ENCODE measurements at places on chromosomes 6 and 20.
A peak's percentile ranks its signal among the peaks of the same experiment; 100 is the strongest.

DNA sequence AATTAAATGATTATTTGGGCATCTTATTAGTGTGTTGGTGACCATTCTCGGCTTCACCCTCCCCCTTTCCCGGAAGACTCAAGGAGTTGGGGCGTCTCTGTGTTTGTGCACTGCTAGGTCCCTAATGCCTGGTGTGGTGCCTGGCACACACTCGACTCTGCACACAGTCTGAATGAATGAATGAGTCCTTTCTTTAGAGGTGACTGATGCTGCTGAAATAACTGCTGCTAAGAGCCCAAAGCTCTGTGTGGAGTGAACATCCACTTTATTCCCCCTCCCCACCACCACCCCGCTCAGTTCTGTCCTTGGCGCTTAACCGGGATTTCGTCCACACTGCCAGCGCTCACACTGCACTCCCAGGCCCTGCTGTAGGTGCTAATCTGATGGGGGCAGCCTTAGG is 1.2 kb upstream of the PHACTR3 start:
- peak; percentile 75 for DNase-seq

DNA sequence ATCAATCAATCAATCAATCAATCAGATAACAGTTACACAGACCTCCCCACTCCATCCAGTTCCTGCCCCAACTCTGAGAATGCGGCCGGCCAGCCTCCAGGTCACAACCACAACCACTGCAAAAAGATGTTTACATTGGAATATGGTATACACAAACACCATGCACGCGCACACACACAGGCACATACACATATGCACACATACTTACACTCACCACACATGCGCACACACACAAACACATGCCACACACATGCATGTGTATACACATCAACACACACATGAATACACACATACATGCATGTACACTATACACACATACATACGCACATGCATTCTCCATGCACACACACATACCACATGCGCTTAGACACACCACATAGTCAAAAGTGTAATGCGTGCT is 131.1 kb downstream of the PXDC1 start:
- DNase-seq, result no peak

DNA sequence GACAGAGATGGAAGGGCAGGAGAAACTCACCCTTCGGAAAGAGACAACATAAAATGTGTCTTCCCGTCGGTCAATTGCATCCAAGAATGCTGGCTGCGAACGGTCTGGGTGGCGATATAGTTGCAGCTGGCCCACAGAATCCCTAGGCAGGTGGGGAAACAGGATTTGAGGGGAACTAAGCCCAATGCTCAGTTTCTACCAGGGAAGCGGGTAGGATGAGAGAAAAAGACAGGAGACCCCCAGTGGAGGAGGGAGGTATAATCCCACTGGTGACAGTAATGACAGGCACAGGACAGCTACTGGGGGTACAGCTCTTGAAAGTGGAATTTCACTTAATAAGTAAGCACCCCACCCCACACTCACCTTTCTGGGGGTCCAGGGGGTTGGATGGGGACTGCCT is 7.5 kb upstream of the TNXB start:
- DNase-seq, result no peak

GRCh38 chr6:111835807-111836206 is 37.4 kb downstream of the FYN start:
- DNase-seq, result no peak

- DNase-seq, result no peak
Observed at GRCh38 chr6:142013875-142014495, 118.7 kb upstream of the GJE1 start.

GRCh38 chr20:9476174-9476573 is 38.2 kb upstream of the LAMP5 start:
- no peak for DNase-seq

DNA sequence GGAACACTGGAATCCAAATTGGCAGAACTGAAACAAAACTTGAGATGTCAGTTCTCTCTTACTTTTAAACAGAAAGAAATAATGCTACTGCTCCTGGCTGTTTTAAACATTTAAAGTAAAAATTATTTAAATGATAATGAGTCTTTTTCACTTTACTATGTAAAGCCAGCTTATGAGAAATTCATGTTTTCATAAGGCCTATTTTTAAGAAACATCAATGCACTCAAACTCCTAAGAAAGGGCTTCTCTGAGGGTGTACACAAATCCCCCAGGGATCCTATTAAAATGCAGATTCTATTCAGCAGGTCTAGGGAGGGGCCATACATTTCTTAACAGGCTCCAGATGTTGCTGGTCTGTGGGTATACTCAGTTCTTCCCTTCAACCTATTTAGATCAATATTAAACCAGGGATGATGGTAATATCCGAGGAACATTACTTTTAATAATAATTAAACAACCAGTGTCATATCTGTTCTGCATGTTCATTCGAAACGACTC is 2.3 kb downstream of the FERMT1 start:
- no peak for DNase-seq

DNA sequence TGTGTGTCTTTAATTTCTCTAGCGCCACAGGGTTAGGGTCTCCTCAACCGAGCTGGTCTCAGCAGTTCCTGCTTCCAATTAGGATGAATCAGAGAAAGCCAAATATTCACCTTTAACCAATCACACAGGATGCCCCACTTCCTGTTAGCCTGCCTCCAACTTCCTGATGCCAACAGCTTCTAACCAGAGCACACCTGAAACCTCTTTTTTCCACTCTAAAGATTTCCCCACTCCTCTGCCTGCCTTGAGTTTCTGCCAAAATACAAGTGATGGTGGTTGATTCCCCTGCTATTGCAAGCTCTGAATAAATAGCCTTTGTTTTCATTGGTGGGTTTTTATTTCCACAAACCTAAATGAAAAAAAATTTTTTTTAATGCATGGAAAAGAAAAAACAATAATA is 144.7 kb upstream of the UST start:
- no peak for DNase-seq

DNA sequence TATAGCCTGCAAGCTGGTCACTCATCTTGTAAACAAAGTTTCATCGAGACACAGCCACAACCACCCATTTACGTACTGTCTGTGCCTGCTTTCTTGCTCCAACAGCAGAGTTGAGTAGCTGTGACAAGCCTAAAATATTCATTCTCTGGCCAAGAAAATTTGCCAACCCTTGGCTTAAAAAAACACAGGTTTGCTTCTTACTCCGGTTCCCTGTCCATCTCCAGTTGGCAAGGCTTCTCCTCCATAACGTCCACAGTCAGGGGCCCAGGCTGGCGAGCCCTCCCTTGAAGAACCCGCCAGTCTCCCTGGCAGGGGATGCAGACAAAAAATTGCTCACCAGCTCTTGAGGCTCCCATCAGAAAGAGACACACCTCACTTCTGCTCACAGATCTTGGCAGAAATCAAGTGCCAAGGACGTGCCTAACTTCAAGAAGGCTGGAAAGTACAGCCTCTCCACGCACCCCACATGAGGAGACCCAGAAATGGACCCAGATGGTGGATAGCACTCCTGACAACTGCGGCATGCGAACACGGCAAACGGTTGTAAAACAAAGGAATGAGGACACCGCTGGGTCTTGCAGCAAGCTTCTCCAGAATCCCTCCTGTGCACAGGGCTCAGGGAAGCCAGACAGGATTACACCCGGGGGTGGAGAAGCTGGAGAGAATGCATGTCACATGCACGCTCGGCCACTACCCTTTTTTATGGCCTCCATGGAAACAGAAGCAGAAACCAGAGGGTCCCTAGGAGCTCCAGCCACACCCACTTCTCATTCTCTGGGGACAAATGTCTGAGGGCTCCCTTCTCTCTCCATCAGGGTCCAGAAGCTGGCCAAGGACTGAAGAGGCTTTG is 59.8 kb upstream of the SIRPA start:
- no peak for DNase-seq

DNA sequence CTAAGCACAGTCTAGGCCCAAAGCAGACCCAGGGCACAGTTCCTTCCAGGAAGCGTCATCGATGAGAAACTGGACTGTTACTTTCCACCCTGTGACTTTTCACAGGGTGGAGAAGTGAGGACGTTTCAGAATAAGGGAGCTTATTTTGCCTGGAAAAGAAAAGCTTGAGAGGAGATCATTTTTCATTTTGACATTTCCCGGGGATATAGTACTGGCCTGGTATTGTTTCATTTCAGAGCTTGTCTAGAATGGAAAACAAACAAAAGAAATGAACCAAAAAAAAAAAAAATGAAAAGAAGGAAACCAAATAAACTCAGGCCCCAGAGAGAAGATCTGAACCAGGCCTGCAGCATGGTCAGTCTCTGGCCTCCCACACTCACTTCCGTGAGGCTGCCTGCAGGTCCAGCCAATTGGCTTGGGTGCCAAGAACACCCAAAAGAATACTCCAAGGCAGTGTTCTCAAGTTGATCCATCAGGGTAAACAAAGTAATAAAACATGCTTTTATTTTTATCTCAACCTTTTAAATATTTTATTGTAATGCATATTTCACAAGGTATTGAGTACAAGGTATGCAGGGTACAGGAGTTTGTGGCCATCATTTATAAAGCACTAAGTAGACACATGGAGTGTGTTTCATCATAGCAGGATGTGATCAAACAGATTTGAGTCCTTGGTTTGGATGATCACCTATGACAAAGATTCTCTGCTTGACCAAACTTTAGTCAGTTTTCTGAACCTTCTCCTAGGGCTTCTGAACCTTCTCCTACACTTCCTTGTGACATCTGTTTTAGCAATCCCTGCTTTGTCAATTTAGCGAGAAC is 176.9 kb upstream of the GGTLC1 start:
- no peak for DNase-seq

GRCh38 chr20:20000211-20000968 is 16.8 kb upstream of the NAA20 start:
- DNase-seq, result no peak

- no peak for DNase-seq
Observed at GRCh38 chr6:10834823-10835222, 3.5 kb downstream of the MAK start.

DNA sequence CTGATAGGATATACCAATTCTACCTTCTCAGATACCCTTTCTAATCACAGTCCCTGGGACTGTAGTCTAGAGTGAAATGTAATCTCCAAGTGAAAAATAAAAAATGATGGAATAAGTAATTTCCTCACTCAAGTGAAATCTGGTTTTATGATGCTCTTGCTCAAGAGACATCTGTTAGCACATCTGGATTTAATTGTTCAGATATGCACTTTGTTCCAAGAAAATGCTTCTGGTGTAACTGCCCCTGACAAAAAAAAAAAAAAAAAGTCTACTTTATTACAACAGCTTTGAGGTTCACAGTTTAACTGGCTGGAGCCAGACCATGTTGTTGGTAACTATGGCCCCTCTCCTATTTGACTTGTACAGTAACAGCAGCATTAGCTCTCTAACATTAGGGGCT is 251.8 kb downstream of the BTBD9 start:
- DNase-seq, result no peak

DNA sequence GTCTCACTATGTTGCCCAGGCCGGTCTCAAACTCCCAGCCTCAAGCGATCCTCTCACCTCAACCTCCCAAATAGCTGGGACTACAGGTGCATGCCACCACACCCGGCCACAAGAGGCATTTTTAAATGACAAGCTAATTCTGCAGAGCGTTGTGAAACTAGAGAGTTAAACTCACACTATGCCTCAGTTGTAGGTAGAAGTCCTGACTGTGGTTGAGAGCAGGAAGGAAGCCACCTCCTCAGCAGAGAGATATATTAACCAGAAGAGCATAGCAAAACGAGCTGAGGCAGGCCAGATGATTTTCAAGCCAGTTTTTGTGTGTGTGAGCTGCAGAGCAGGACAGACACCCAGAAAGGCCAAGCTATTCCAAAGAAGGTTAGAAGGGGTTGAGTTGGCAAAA is 150.3 kb downstream of the MBOAT1 start:
- DNase-seq, result no peak

- no peak for DNase-seq
Observed at GRCh38 chr6:138291036-138291848, 73.0 kb upstream of the PBOV1 start.

GRCh38 chr20:31587545-31588389 is 17.3 kb upstream of the ID1 start:
- DNase-seq, result no peak

GRCh38 chr6:17101422-17102257 is at the start of gene STMND1:
Gene STMND1, plus strand, starts transcription at chr6:17102050. Its CDS starts 208 bp downstream, at chr6:17102258.
- DNase-seq, result no peak

GRCh38 chr6:96299525-96299924 is 222.1 kb upstream of the UFL1 start:
- DNase-seq, result no peak

- DNase-seq, result no peak
Observed at GRCh38 chr6:84508981-84509380, 255.4 kb downstream of the TBX18 start.

DNA sequence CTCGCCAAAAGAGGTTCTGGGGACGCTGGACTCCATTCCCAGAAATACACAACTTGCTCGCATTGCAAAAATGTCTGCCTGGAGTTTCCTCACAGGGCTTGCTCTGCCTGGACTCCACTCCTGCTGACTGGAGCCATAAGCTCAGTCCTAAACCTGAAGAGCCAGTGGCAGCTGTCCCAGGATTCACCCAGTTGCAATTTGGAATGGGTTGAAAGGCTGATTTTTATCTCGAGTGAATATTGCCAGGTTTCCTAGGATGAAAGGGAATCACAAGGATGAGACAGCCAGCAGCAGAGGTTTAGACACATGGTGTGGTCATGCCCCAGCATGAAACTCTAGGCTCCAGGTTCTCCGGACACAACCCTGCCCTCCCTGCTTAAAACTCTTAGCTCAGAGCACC is 223.3 kb downstream of the BMP7 start:
- no peak for DNase-seq

- DNase-seq, result no peak
Observed at GRCh38 chr6:36210182-36210581, 13.6 kb downstream of the BRPF3 start.

DNA sequence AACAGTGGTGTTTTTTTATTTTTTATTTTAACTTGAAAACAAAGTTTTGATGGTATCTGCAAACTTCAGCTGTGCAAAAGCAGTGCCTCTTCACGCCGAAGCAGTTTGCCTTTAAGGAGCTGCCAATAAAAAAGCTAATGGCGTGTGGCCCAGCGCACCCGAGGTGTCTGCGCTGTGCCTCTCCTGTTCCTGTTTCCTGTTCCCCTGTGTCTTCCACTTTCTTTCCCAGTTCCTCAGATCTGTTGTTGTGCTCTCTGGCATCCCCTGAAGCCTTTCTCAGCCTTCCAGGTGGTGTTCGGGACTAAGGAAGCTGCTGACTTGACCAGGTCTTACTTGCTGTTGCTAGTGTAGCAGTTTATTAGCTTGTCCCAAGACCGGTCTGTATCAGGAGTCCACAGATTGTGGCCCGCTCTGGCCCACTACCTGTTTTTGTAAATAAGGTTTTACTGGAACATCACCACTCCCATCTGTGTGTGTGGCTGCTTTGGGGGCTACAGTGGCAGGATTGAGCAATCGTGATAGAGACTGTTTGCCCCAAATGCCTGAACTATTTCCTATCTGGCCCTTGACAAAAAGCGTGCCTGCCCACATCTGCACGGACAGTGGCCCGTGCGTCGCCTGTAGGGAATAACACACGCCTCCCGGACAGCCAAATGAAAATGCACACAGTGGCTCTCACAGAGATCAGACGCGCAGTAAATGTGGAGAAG is 178.3 kb downstream of the TMEM242 start:
- DNase-seq, result no peak

GRCh38 chr6:74814440-74814839 is 391.4 kb downstream of the COL12A1 start:
- DNase-seq, result no peak
